Activated CD8-positive, alpha-beta memory T cell treated with anti-CD3 and anti-CD28 coated beads, Interleukin-2, amount 10 ng/mL, durations not matched to agents 7 days and 5 days (primary cell): ENCODE measurements at places on chromosomes 2 and 18.

DNA sequence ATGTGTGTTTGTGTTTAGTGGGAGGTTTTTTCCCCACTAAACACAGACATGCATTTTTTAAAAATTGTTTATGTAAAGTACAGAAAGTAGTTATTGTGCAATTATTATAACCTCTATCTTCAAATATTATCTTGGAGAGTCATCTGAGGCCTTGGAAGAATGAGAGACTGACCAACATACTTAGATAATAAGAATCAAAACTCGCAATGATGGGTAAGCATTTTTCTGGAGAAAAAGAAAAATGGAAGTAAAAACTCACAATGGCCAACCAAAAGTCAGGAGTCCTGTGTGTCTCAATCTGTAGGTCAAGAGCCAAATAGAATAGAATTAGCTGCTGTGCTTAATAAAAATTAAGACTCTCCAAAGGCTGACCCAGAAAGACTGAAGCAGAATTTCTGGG is 43.0 kb downstream of the MEMO1 start:
- no peak for DNase-seq
- no peaks in the 10 kb centered on the region for H3K27me3 ChIP-seq
- H3K4me1 ChIP-seq: peaks cover 12% of the 10 kb centered on the region
- no peak overlapping the region for H3K4me3 ChIP-seq
- H3K27ac ChIP-seq: no peak overlapping the region

- DNase-seq: no peak
- no peaks in the 10 kb centered on the region for H3K27me3 ChIP-seq
- H3K27ac ChIP-seq: no peak overlapping the region
- no peak overlapping the region for H3K4me3 ChIP-seq
- no peaks in the 10 kb centered on the region for H3K36me3 ChIP-seq
Measured at GRCh38 chr2:56410140-56410539, 226.3 kb downstream of the CCDC85A start.

GRCh38 chr2:86332654-86333053 is 4.8 kb downstream of the REEP1 start:
- H3K27me3 ChIP-seq: peaks cover 50% of the 10 kb centered on the region
- no peak overlapping the region for H3K27ac ChIP-seq
- no peaks in the 10 kb centered on the region for H3K36me3 ChIP-seq
- H3K4me1 ChIP-seq: peaks cover 10% of the 10 kb centered on the region
- no peak for DNase-seq
- no peak overlapping the region for H3K4me3 ChIP-seq

DNA sequence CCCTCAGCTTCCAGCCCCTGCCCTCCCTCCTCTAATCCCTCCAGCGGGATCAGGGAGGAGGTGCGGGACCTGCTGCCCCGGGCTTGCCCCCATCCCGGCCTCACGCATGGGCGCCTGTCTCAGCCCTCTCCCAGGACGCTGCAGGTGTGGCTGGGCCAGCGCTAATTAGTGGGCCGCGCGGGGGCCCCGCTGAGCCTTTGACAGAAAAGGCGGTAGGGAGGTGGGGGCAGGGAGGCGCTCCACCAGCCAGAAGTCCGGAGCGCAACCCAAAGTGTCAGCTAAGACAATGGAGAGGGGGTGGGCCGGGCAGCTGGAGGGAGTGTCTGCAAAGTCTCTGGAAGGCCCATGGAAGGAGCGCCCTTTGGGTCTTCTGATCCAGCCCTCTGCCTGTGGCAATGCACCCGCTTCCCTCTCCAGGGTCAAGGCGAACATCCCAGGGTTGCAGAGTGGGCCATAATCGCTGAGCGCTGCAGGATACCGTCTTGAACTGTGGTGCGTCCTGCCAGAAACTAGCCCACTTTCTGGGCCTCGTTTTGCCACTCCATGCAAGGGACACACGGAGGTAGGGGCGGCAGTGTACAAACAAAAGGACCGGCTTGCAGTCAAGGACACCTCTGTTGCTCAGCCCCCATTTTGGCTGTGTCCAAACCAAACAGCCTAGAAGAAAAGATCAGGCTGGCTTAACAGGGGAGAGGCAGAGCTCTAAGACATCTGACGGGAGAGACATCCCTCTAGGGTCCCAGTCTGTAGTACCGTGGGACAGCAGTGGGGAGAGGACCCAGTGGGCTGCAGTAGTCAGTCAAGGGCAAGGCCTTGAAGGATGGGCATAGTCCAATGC is 3.5 kb downstream of the ATP6V1B1 start:
- no peak overlapping the region for H3K4me3 ChIP-seq
- no peaks in the 10 kb centered on the region for H3K4me1 ChIP-seq
- peaks cover 26% of the 10 kb centered on the region for H3K27me3 ChIP-seq
- DNase-seq: no peak
- H3K27ac ChIP-seq: no peak overlapping the region

- H3K4me3 ChIP-seq: no peak overlapping the region
- no peaks in the 10 kb centered on the region for H3K27me3 ChIP-seq
- H3K4me1 ChIP-seq: peaks cover 20% of the 10 kb centered on the region
Measured at GRCh38 chr2:168033966-168034365, 213.4 kb downstream of the STK39 start.

GRCh38 chr2:21326152-21326551 is 202.4 kb downstream of the TDRD15 start:
- no peak overlapping the region for H3K4me3 ChIP-seq
- no peak for DNase-seq
- H3K4me1 ChIP-seq: no peaks in the 10 kb centered on the region

- no peak overlapping the region for H3K27ac ChIP-seq
- no peak overlapping the region for H3K4me3 ChIP-seq
- H3K4me1 ChIP-seq: no peaks in the 10 kb centered on the region
- peaks cover 4% of the 10 kb centered on the region for H3K27me3 ChIP-seq
- no peaks in the 10 kb centered on the region for H3K36me3 ChIP-seq
Measured at GRCh38 chr2:225670111-225670974, 270.8 kb downstream of the NYAP2 start.
